ENCODE measurements at places on chromosomes 1 and 21.

GRCh38 chr1:50110151-50110550, 1.4 kb downstream of the ELAVL4 start:
- no peak for DNase-seq

- DNase-seq = no peak
These were observed 208.8 kb downstream of the DAB1 start for GRCh38 chr1:57214951-57215575.

GRCh38 chr1:61004262-61005003, 77.9 kb upstream of the NFIA start:
- DNase-seq = no peak

GRCh38 chr1:177181631-177182291, 11.0 kb downstream of the BRINP2 start:
- DNase-seq = peak; percentile 57

- no peak for DNase-seq
These were observed 2.2 kb downstream of the CELSR2 start for GRCh38 chr1:109251277-109252166.

- DNase-seq = no peak
These were observed 417.3 kb downstream of the USH2A start for GRCh38 chr1:216005916-216006315.

- peak; percentile 21 for DNase-seq
These were observed 955 bp upstream of the UBE2G2 start for GRCh38 chr21:44802396-44803153.

GRCh38 chr1:87915771-87916170, 587.1 kb downstream of the LMO4 start:
- DNase-seq = no peak

GRCh38 chr1:219587401-219587800, 25.5 kb downstream of the ZC3H11B start:
- no peak for DNase-seq

DNA sequence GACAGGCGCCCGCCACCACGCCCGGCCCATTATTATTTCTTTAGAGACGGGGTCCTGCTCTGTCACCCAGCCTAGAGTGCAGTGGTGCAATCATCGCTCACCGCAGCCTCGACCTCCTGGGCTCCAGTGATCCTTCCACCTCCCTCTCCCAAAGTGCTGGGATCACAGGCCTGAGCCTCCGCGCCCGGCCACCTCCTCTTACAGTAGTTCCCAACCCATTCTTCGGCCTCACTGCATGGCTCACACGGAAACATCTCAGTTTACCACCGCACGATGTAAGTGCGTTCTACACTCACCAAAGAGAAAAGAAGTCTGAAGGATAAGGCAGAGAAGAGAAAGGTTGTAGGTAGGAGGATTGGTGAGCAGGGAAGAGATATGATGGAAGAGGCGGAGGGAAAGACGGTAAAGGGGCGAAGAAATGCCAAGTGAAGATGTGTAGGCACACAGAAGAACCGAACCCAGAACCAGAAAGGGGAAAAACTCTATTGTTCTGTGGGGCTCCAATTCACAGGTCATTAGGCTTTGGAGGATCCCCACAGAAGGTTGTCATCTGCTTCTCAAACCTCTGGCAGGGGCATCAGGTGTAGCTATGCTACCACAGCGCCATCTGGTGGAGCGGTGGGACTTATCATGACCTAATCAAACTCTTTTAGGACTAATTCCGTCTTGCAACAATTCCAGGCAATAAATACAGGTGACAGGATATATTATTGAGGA, 504.2 kb downstream of the SMYD3 start:
- DNase-seq = peak; percentile 74

DNA sequence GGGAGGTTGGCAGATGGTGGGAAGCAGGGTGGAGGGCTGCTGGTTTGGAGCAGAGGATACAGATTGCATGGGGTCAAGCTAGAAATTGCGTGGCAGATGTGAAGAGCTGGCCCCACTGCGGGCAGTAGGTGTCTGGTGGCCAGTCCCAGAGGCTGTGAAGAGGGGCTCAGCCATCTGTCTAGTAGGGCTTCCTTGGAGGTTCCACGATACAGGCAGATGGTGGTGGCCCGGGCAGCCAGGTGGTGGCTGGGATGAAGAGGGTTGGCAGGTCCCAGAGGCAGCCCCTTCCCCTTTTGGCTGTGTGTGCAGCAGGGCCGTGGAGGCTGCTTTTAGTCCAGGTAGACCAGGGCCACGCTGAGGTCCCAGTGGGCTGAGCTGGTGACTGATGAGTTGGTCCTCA, 16.6 kb downstream of the PSEN2 start:
- DNase-seq = no peak

DNA sequence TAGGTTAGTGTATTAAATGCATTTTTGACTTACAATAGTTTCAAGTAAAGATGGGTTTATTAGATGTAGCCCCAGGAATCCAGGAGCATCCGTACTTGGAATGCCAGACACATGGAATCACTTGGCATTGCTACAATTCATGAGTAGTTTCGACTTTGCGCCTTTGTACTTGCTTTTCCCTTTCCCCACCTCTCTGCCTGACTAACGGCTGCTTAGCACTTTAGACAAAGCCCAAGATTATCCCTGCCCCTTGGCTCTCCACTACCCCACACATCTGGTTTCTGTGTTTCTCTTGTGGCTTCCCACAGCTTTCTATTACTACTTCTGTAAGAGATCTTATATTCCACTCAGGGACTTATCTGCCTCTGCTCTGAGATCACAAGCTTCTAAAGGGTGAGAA, 397.7 kb upstream of the POU3F1 start:
- DNase-seq = no peak

All from HTR-8/SVneo (cell line).